ENCODE measurements at places on chromosomes 3 and 15.

GRCh38 chr3:15899388-15899787 lies 101.6 kb upstream of the ANKRD28 start:
- DNase-seq: peak; percentile 47

- DNase-seq: no peak
Observed at GRCh38 chr3:87509401-87509800, 233.0 kb upstream of the POU1F1 start.

DNA sequence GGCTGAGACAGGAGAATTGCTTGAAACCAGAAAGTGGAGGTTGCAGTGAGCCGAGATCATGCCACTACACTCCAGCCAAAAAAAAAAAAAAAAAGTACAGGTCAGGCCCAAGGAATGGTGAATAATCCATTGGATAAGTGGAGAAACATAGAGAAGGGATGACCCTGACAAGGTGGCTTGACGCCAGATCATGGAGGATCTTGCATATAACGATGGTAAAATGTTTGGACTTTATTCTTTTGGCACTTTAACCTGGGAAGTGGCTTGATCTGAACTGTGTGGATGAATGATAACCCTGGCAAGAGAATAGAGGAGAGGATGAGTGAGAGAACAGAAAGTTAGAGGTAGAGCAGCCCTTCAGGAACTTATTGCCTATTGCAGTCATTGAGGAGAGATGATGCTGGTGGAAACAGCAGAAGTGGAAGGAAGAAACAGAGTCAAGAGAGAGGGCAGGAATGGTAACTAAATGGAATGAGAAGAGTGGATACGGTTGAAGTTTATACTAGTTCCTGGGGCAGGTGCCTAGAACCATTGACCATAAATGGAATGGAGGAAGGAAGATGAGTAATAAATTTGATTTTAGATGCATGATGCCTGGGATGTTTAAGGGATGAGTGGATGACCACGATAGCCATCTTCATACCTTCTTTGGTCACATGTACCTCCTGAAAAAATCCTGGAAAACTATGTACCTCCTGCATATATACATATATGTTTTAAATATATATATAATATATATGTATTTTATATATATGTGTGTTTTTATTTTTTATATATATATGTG lies 57.8 kb downstream of the BLM start:
- peak; percentile 67 for DNase-seq

DNA sequence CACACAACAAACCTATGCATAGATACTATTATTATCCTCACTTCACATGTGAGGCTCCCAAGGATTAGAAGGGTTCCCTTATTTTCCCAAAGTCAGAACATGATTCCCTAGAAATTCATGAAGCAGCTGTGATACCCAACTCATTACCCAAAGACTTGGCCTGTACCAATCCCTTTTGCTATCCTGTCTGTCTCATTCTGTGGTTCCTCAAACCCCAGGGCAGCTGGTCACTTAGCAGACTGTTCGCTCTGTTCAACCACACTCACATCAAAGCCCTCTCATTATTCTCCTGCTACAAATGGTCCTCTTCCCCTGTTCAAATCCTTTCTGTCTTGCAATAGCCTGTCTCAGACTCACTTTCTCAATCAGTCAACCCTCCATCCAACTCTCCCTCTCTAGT lies 154.3 kb upstream of the TRIM42 start:
- DNase-seq: no peak

- DNase-seq: no peak
Observed at GRCh38 chr3:10764259-10765051, 51.6 kb upstream of the SLC6A11 start.

DNA sequence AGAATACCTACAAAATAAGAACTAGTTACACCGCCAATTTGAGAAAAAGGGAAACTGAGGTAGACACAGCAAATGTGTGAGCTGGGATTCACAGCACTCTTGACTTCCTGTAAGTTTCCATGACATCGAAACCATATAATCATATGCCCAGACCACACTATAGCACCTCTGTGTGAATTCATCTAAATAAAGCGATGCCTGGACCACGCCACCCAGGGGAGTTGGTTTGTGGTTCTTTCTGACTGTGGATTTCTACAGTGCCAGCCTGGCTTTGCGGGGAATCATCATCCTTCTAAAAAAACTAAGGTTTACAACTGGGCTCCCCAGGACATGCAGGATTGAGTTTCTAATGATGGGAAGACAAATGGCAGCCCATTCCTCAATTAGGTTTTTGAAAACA lies 23.5 kb upstream of the CA12 start:
- DNase-seq: no peak

- no peak for DNase-seq
Observed at GRCh38 chr3:24164967-24165602, 220.0 kb downstream of the NR1D2 start.

GRCh38 chr15:33131552-33132232 lies 62.8 kb downstream of the FMN1 start:
- no peak for DNase-seq

GRCh38 chr15:57018151-57018550 lies 99.7 kb downstream of the TCF12 start:
- no peak for DNase-seq

GRCh38 chr3:120649830-120650233 lies 32.2 kb downstream of the HGD start:
- DNase-seq: no peak

- DNase-seq: no peak
Observed at GRCh38 chr3:158625881-158626280, 18.4 kb upstream of the GFM1 start.

DNA sequence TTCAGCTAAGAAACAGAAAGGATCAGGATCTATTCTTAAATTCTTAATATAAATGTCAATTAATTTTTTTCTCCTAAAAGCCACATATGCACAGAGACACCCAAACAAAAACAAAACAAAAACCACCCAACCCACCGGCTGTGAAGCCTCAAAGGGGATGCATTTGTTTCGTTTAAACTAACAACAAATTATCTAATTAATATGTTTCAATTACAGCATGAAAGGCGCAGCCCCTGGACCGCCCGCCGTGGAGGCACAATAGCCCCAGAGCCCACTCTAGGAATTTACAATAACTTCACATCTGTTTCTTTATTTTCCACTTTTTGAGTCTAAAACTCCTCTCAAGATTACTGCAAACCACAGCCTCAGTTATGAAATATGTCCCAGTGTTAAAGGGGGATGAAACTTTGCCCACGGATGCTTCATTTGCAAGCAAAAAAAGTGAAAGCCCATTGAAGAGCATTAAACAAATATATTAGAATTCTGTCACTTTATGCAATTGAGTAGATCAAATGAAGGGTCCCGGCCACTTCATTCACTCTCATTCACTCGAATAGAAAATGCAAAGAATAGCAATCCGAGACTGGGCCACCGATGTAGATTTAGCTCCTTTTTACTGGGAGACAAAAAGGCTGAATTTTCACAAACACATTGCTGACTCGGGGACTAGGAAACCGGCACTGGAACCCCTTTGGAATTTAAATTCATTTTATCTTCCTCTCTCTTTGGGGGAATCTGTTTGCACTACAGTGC lies 6.0 kb downstream of the FOXB1 start:
- DNase-seq: no peak

GRCh38 chr3:117512975-117513374 lies 803.4 kb downstream of the TUSC7 start:
- peak; percentile 9 for DNase-seq

- peak; percentile 60 for DNase-seq
Observed at GRCh38 chr3:122392868-122393844, 9.2 kb downstream of the FAM162A start.

- no peak for DNase-seq
Observed at GRCh38 chr15:42784705-42785104, 47.8 kb upstream of the CDAN1 start.

DNA sequence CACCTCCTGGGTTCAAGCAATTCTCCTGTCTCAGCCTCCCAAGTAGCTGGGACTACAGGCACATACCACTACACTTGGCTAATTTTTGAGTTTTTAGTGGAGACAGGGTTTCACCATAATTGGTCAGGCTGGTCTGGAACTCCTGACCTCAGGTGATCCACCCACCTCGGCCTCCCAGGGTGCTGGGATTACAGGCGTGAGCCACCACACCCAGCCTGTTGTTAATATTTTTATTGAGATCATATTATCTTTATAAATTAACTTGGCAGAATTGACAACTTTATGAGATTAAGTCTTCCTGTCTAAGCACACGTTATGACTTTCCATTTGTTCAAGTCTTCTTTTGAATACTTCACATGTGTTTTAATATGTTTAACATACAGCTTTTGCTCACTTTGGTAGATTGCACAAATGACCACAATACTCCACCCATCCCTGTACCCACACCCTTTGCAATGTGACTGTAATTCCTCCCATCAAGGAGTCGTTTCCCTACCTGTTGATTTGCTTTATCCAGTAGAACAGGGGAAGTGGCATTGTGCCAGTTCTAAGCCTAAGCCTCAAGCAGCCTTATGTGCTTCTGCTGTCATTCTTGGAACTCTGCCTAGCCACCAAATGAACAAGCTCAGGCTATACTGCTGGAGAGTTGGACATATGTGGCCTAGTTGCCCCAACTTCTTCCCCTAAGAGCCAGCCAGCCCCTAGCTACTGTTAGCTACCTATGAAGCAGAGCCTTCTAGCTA lies 8.2 kb downstream of the XYLB start:
- DNase-seq: no peak

DNA sequence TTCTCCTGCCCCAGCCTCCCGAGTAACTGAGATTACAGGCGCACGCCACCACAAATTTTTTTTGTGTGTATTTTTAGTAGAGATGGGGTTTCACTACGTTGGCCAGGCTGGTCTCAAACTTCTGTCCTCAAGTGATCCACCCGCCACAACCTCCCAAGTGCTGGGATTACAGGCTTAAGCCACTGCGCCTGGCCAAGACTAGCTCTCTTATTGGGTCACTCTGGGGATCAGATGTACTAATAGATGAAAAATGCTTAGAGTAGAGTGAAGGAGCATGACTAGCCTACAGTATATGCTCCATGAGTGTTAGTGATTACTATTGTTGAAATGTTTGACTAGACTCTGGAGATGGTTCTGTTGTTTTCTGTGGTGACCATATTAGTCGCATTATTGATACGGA lies 21.8 kb downstream of the RARB start:
- DNase-seq: no peak

DNA sequence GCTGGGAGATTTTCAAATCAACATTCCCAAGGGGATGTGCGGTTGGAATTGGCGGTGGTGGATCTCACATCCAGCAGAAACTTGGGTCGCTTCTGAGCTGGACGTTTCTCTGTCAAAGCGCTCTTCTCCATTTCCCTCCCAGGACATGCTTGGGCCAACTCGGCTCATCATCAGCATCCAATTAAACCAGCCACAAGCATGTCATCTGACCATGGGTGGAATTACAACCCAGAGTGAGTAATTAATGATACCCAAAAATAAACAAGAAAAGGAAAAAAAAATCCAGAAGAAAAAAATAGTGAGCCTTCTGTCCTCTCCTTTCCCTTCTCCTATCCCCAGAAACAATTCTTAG lies 111.2 kb downstream of the XXYLT1 start:
- DNase-seq: peak; percentile 77

GRCh38 chr15:85354461-85354860 lies 25.9 kb upstream of the AKAP13 start:
- DNase-seq: peak; percentile 35

- DNase-seq: peak; percentile 9
Observed at GRCh38 chr3:126159476-126159875, 20.9 kb downstream of the ALDH1L1 start.

- peak; percentile 38 for DNase-seq
Observed at GRCh38 chr3:63975723-63976122, 47.6 kb downstream of the PSMD6 start.

DNA sequence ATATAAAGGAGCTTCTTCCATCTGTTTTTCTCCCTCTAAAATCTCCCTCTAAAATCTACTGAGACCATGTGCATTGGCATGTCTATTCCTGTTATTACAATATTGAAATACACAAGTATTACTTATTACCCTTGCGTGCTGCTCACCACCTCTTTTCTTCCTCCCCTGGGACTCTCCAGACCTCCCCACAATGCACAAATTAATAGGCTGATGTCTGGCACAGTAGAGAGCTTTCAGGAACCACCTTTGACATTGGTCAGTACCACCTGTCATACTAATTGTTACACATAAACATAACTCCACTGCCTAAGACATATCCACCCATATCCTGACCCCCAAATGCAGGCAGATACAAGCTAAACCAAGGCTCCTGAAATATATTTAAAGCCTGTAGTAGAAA lies 722.6 kb downstream of the FHIT start:
- no peak for DNase-seq

- DNase-seq: no peak
Observed at GRCh38 chr15:87118435-87118834, 1038.8 kb downstream of the AGBL1 start.

- no peak for DNase-seq
Observed at GRCh38 chr15:63698692-63699091, 101.5 kb downstream of the FBXL22 start.

GRCh38 chr3:177045222-177045621 lies 152.1 kb downstream of the TBL1XR1 start:
- DNase-seq: no peak

- DNase-seq: no peak
Observed at GRCh38 chr3:16687221-16687620, 82.0 kb upstream of the DAZL start.

DNA sequence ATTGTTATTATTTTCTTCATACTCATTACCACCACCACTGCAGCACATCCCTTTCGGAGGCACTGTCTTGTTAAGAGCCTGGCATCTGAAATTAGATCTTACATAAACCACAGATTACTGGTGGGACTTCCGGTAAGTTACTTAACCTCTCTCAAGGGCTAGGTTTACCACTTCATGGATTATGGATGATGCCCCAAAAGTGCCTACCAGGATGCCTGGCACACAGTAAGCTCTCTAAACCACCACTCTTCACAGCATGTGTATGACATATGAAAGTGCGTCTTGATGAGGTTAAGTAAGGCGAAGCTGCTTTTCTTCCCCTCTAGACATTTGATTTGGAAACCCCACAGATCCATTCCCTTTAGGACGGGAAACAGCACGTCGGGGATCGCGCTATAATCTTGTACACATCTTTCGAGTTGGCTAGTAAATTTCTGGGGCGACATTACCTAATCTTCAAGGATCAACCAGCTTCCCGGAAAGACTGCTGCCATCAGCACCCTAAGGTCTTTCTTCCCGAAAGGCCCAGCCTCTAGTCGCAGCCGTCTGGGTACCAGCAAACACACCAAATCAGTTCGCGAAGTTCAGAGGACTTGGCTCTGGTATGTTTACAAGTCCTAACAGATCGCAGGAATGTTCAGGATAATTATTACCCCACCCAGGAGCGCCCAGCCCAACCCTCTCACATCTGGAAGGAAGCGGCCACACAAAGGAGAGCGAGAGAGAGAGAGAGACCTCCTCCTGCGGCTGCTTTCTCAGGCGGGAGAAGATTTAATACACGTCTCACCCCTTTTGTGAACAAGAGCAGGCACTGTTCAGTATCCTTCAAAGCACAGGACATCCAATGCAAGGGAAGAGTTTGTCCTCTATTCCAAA lies 155.1 kb upstream of the FRMD4B start:
- DNase-seq: no peak
